Adrenal gland (tissue), 19 donors: ENCODE measurements at places on chromosomes 6 and 20. TPM values are rescaled to one million over a fixed set of nuclear protein-coding genes. Genes with fewer than 3 reads are reported as not detected.

DNA sequence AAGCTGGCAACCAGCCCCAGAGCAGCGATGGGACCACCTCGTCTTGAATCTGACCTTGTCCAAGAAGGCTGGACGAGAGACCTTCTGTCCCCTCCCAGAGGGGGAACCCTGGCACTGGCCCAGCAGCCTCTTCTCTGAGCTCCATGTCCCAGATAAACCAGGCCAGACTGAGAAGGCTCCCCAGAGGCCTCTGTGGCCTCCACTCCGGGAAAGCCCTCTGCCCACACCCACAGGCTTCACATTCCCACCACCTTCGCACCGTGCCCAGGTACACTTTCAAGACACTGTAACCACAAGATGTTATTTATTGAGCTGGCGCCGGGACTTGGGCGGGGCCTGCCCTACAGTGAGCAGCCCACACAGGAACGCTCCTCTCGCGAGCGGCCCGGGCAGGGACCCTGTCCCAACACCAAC lies 33.2 kb downstream of the ADA start:
- DNase-seq: no peak

HLA-F gene
- 15.9 TPM for polyA plus RNA-seq

PDYN gene
- polyA plus RNA-seq: not detected

GRCh38 chr6:112153926-112154607 lies 66.7 kb downstream of the FAM229B start:
- DNase-seq: no peak

- no peak for DNase-seq
Observed at GRCh38 chr6:149362289-149362688, 37.8 kb upstream of the SUMO4 start.

ANKRD66 gene
- not detected for polyA plus RNA-seq

F13A1 gene
- polyA plus RNA-seq: 26.6 TPM

DNA sequence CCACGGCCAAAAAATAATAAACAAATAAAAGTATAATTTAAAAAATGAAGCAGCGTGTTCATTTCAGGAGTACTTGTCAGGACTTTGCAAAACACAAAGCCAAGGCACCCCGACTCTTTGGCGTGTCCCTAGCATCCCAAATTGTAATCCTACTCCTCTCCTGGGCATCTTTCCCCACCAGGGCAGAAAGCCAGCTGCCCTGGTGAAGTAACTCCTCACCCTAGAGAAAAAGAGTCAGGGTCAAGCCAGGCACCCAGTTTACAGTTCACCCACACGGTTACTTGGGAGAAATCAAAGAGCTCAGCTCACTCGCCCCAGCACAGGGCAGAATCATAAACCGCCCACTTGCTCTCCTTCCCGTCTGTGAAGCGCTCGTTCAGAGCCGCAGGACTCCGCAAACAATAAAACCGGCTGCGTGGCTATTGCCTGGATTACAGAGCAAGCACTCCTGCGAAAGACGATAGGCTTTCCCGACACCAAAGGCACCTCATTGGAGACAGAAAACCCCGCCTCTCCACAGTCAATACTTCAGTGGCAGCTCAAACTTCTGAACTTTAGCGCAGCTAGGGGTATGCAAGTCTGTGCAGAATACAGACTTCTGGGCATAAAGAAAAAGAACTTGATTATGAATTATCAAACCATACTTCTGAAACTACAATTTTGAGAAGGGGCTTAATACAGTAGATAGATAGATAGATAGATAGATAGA lies 73.0 kb upstream of the NHSL1 start:
- DNase-seq: peak; percentile 26

BPIFA1 gene
- not detected for polyA plus RNA-seq

DNA sequence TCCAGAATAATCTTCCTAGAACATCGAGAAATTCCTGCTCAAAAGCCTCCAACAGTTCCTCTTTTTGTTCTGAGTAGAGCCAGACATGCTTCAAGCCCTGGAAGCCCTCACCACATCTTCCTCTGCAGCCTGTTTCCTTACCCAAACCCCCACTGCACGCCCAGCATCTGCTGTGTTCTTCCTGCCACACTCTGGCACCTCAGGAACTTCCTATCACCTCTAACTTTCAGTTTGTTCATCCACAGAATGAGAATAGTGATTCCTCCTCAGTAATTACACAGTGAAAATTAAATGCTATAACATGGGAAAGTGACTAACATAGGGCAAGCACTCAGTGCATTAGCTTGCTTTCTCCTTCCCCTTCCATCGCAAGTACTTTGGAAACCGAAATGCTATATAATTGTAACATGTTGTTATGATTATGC lies 26.3 kb downstream of the C6orf89 start:
- no peak for DNase-seq

GRCh38 chr6:35141007-35141655 lies at the start of gene TCP11:
Gene TCP11 (minus strand): TSS chr6:35141339. CDS start chr6:35140870, 469 bp downstream.
- DNase-seq: peak; percentile 35

- no peak for DNase-seq
Observed at GRCh38 chr20:22257912-22258311, 326.5 kb downstream of the FOXA2 start.

- DNase-seq: no peak
Observed at GRCh38 chr6:20751293-20751935, 217.2 kb downstream of the CDKAL1 start.

- DNase-seq: no peak
Observed at GRCh38 chr6:87261534-87261933, 60.9 kb upstream of the SMIM8 start.

GRCh38 chr20:57470212-57470522 lies 54.8 kb downstream of the CTCFL start:
- no peak for DNase-seq

DNA sequence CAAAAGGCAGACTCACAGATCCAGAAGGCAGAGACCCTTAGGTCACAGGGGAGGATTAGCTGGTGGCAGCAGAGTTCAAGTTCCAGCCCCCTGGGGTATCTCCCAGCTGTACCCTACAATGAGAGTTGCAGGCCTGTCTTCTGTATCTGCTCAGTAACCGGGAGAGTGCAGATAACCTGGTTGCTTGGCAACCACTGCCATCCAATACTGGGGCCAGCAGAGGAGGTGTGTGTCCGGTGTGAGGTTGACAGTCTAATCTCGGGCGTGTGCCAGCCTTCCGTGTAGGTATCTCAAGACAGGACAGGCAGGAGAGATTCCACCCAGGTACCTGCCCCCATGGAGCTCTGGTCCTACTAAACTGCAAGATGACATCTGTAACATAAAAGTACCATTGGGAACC lies 56.6 kb upstream of the TBC1D7 start:
- no peak for DNase-seq

RIMS4 gene
- 0.54 TPM for polyA plus RNA-seq

LIN28B gene
- 0.09 TPM for polyA plus RNA-seq

AGER gene
- polyA plus RNA-seq: 1.7 TPM

DNA sequence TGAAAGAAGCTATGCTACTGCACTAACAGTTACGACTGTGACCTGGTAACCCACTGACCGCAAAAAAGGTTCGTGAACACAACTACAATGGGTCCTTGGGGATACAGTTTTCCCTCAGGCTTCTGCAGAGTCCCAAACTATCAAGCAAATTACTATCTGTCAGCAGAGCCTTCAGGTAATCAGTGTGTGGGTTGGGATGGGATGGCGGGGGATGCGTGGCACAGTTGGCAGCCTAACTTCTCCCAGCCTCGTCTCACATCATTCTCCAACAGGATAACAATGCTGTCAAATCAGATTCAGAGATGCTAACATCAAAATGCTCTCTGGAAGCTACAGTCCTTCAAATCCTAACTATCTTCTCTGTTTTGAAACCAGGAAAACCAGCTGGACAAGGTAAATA lies 102.3 kb downstream of the EPM2A start:
- no peak for DNase-seq

CST4 gene
- not detected for polyA plus RNA-seq

DNA sequence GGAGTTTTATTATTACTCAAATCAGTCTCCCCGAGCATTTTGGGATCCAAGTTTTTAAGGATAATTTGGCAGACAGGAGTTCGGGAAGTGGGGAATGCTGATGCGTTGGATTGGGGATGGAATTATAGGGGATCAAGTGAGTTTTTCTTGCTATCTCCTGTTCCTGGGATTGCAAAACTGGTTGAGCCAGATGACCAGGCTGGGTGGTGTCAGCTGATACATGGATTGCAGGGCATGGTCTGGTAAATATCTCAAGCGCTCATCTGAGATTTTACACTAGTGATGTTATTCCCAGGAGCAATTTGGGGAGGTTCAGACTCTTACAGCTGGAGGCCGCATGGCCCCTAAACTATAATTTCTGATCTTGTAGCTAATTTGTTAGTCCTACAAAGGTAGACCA lies 54.7 kb downstream of the ENPP1 start:
- DNase-seq: no peak

- no peak for DNase-seq
Observed at GRCh38 chr6:43952746-43953145, 174.5 kb downstream of the MRPL14 start.

DNA sequence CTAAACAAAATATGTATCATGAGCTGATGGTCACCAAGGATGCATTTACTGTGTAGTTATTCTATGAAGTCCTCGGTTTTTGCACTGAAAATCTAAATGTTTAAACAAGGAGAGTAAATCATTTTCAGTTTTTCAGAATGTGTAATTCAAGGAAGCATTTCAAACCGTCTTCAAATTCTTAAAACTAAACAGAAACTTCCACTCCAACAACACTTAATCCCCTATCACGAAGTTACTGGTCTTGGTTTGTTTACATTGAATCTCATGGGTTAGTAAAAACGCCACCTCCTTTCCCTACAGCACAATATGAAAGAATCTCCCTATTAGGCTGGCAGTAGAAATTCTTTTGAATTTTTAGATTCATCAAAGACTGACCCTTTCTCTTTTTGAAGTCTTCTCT lies 192.9 kb downstream of the AIG1 start:
- DNase-seq: no peak

GRCh38 chr20:6580486-6580885 lies 187.0 kb upstream of the BMP2 start:
- DNase-seq: no peak

GRCh38 chr6:84731401-84731800 lies 33.0 kb downstream of the TBX18 start:
- DNase-seq: no peak

DNA sequence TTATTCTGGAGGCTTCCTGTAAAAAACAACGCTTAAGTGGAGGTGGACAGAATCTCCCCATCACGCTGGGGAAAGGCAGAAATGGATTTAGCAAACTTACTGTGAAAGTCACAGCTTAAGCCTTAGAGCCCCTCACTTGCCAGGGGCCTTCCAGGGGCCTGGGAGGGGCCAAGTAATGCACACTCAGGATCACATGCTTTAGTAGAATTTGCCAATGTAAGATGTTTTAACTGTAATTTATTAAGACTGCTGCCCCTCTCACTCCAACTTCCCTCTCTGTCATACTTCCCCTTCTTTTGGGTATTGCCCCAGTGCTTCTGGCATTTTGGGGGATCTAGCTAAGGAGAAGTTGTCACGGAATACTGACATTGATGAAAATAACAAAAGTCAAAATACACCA lies 12.6 kb upstream of the ADA start:
- DNase-seq: no peak

DNA sequence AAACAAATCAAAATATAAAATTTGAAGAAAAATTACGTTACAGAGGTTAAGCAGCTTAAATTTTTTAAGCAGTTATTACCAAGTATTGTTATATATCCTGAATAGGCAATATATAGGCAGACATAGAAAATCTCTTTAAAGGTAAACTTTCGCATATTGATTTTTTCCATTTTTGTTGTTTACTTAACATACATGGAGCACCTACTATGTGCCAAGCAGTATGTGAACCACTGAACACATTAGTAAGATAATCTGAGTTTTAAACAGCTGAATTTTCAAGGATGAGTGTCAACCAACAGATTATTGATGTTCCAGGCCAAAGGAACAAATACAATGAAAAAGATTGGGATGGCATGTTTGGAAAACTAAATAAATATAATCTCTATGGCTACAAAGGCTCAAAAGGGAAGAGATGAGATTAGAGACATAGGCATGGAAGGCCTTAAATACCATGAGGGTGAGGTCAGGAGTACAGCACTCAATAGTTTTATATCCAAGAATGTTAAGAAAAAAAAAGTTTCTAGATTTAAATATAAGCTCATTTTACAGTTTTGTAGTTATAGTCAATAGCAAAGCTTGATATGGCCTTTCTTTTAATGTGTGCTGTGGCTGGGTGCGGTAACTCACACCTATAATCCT lies 277.5 kb downstream of the PTPRK start:
- DNase-seq: no peak

DNA sequence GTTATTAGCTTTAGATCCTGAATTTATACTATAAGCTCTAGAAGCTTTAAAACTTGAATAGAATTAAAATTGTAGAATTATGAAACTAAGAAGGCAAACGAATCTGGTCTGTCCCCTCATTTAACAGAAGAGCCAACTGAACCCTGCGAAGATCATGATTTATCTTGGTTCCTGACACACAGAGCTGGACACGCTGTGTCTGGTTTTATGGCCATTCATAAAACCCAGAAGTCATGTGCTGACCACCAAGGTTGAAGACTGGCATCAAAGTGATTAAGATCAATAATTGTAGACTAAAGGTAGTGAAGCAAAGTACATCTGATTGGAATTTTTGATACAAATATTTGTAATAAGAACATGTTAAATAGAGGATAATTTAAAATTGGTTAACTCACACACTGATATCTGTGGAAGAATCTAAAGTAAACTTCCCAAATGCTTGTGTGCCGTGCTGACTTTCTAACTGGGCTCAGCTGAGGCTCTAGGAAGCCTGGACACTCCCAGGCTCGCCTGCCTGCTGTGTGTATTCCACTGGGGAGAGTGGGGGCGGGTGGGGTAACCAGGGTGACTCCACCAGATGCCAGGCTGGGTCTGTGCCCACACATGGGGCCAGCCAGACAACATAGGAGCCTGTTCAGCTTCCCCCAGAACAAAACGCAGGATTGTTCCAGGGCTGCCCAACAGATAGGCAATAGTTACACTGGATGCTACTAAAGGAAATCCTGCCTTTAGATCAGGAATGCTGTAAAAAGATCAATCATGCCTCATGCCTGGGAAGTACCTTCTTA lies 42.1 kb upstream of the SLC22A3 start:
- no peak for DNase-seq

C6orf141 gene
- polyA plus RNA-seq: 0.16 TPM

PKIB gene
- 2.4 TPM for polyA plus RNA-seq

- no peak for DNase-seq
Observed at GRCh38 chr6:139711804-139712585, 337.5 kb upstream of the CITED2 start.

DNA sequence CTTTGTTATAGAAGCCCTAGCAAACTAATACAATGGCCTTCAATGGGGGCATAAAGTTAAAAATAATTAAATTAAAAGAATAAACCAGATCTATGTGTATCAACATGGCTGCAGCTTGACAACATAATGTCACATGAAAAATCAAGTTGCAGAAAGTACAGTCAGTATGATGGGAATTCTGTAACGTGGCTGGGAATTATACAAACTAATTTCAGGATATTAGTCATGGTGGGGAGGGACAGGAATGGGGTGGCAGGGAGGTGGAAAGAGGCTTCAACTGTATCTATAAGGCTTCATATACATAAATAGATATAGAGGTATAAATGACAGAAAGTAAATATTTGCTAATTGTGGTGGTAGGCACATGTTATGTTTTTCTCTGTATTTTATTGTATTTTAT lies 107.1 kb downstream of the UNC5CL start:
- no peak for DNase-seq

NFATC2 gene
- 2.1 TPM for polyA plus RNA-seq
